Foreskin keratinocyte (primary cell): ENCODE measurements at places on chromosomes 13 and 19. TPM values are rescaled to one million over a fixed set of nuclear protein-coding genes. Genes with fewer than 3 reads are reported as not detected.

- no peak for DNase-seq
These were observed 120.6 kb upstream of the GPR12 start for GRCh38 chr13:26881154-26881553.

GRCh38 chr19:48359123-48359522 is 4.6 kb downstream of the TMEM143 start:
- DNase-seq: no peak

The ENOX1 gene
- 0.55 and 0.66 TPM in 2 replicates for polyA plus RNA-seq

DNA sequence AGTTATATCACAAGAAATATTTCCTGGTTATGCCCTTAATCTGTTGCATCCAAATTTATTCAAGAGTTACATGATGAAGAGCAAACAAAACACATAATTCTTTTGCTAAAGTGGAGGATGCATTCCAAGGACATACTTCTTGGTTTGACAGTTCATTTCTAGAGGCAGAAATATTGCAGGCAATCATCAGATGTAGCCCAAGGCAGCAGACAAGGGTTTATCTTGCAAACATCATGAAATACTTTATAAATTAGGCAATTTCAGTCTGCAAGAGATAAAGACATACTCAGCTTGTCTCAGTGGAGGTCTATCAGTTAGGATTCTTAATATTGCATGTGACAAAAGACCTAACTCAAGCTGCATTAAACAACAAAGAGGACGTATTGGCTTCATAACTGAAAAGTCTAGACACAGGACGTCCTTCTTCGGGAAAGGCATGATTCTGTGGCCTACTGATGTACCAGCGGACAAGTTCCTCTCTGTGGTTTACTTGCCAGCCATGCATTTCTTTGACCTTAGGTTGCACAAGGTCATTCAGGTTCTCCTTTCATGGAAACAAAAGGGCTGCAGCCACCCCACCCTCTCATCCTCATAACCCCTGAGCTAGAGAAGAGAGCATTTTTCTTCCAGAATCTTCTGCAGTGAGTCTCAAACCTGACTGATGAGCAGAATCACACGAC is 204.1 kb downstream of the KATNAL1 start:
- DNase-seq: no peak

DNA sequence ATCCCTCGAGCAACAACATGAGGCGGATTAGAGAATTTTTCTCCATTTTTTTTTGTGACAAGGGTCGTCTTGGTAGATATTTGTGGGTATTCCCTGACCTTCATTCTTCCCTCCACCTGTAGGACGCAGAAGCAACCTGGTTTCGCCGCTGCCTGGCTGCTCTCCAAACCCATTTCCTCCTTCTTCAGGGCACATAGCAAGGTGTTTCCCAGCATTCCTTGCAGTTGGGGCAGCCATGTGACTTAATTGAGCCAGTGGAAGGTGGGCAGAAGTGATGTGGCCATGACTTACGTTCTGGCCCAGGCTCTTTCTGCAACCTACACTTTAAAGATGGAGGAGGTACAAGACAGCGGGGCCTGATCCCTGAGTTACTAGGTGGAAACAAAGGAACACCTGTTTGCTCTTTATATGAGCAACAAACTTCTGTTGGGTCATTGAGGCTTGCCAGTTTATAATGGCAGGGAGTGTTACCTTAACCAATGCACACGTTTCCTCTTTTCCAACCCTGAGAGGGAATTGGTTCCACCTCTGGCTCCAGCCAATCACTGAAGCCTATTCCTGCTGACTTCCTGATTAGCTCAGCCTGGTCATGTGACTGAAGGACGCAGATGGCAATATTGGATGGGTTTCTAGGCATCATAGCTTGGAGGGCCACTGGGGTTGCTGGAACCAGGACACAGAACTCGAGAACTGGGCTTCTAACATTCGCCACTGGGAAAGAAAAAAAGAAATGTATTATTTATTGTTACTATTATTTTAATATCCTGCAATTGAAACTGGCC is 30.8 kb upstream of the ZNRF4 start:
- DNase-seq: no peak

The CCDC124 gene
- polyA plus RNA-seq: 199 and 218 TPM in 2 replicates
